ENCODE measurements at places on chromosomes 16 and 17.
A peak's percentile ranks its signal among the peaks of the same experiment; 100 is the strongest.

DNA sequence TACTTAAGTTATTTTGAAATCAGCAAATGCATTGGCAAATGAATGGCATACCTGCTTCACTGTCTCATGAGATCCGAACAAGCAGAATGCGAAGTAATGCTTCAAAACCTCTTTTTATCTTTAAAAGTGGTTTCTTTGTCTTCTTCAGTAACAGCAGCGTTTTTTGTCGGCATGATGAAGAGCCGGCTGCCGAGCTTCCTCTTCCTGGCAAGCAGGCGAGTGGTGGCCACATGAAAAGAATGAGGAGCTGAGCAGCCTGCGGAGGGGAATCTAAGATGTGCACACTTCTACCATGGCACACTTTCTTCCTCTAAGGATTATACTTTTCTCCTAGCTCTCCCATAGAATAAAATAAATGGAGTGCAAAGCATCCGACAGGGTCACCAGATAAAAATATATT is 42.4 kb upstream of the AKTIP start:
- DNase-seq: no peak

DNA sequence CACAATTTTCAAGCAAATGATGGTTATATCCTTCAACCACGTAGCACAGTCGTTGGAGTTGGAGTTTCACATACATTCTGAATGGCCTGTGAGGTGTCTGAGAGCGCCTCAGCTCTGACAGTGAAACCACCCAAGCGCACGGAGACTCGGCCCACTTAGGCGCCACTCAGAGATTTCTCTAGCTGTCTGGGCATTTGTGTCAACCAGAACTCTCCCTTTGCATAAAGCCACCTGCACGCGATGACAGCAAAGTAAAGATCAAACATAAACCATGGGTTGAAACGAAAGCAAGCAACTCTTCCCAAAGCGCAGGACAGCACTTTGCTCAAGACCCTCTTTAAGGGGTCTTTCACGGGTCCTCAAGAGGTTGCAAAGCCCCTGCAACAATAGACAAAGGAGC is 533 bp downstream of the SLC6A4 start:
- no peak for DNase-seq

DNA sequence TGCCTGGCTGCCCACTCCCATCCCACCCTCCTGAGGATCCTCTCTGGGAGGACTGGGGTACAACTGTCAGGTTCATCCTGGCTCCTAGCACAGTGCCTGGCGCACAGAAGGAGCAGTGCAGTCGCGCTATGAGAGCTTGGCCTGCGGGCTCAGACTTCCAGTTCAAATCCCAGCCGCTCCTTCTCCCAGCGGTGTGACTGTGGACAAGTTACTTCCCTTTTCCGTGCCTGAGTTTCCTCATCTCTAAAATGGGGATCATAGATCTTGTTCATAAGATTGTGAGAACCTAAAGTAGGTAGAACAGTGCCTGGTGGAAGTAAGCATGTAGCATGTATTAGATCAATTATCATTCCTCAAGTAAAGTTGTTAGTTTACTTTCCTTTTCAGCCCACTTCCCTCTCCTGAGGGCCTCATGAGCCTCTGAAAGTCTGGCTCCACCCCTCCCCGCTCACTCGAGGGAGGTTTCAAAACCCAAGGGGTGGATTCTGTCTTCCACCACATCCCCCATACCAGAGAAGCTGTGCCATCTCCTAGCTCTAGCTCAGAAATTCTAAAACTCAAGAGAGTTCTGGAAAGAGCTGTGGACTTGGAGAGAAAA is 19.9 kb upstream of the COL1A1 start:
- peak; percentile 48 for DNase-seq

DNA sequence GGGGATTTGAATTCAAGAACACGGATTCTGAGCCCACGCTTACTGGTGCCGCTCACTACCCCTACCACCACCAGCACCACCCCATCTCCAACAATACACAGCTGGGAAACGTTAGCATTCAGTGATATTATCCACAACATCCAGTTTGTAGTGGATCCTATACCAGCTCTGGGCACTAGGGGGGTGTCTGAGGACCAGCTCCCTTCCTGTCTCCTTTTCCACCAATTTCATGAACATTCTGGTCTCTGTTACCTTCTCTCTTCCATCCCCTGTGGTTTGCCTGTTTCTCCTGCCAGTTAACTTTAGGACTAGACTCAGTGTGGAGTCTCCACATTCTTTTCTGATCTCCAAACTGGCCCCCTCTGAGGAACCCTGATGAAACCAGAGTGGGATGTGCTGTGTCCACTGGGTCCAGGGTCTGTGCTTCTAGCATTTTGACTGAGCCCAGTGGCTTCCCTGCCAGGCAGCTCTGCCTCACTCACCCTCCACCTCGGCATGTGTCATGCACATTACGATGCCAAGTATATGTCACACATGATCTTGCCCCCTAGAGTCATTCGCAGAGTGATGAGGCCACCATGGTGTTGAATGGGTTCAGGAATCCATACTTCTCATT is 187.0 kb upstream of the CDH13 start:
- DNase-seq: no peak

GRCh38 chr16:76197900-76198299 is 79.3 kb upstream of the CNTNAP4 start:
- no peak for DNase-seq

DNA sequence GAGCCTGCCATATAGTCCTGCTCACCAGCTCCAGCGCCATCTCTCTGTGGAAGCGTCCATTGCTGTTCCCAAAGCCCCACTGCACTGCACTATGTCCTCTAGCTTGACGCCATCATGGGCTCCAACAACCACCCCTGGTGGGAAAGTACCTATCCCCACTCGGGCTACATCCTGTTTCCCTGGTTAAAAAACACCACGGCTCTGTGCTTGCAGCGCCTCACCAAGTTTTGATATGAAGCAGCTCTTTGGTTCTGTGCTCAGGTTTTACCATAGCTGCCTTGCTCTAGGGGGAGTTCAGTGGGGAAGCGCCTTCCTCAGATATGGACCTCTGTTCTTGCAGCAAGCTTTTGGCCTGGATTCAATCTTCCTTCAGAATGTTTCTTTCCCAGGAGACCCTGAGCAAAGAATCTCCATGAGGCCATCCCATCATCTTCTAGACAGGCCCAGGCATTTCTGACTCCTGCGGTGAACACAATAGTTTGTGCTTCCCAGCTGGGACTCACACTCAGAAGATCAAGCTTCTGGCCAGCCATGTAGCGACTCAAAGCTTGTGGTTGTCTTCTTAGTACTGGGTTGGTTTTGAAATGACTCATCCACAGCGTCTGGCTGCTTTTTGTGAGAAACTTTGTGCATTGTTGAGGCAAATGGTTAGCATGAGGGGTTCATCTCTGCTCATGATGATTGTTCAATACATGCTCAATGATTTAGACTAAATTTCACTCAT is 39.5 kb downstream of the DYNLRB2 start:
- DNase-seq: peak; percentile 60

GRCh38 chr17:48515925-48516900 is 14.6 kb downstream of the HOXB1 start:
- no peak for DNase-seq

GRCh38 chr16:49793244-49793643 is 62.7 kb downstream of the ZNF423 start:
- DNase-seq: no peak

- no peak for DNase-seq
These were observed 1.2 kb downstream of the SOX15 start for GRCh38 chr17:7588553-7589203.

DNA sequence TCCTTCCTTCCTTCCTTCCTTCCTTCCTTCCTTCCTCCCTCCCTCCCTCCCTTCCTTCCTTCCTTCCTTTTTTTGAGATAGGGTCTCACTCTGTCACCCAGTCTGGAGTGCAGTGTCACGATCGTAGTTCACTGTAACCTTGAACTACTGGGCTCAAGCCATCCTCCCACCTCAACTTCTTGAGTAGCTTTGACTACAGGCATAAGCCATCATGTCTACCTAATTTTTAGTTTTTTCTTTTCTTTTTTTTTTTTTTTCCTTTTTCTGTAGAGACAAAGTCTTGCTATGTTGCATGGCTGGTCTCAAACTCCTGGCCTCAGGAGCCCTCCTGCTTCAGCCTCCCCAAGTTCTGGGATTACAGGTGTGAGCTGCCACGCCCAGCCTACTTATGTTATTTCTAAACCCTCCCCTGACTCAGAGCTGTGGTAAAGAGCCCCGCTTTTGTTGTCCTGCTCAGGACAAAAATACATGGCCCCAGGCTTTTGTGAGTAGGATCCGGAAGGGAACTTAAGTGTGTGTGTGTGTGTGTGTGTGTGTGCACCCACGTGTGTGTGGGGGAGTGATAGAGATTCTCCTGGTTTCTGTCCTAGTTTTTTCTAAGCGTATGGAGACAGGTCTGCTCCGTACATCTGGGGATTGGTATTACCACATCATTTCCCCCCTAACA is 67.1 kb downstream of the PRKCB start:
- DNase-seq: no peak

GRCh38 chr17:4342535-4342934 is 23.9 kb downstream of the UBE2G1 start:
- DNase-seq: no peak

DNA sequence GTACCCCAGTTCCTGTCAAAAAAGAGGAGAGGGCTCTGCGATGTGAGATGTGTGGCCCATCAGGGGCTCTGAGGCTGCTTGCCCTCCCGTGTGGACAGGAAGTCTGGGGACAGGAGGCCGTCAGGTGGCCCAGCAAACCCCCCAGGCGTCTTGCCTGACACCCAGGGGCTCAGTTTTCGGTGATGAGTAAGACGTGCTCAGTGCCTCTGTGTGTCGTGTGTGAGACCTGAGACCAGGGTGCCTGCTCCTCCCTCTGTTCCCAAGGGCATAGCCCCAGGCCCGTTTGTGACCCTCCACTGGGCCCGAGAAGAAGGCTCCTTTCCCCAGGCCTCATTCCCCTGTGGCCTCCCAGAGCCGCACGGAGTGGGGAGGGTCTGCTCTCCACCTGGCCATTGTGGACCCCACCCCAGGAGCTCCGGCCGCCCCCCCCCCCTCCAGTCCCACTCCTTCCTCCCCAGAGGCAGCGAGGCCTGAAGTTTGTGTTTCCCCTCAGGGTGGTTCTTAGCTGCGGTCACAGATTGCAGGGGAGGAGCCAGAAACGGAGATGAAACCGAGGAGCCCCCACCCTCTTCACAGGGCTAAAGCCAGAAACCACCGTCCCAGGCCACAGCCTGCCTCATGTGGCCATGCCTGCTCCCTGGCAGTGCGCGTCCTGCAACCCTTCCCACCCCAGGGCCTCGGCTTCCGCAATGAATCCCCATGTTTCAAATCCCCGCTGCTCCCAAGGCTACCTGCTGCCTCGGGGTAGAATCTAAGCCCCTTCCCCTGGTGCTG is 4.9 kb upstream of the ACTG1 start:
- DNase-seq: no peak

DNA sequence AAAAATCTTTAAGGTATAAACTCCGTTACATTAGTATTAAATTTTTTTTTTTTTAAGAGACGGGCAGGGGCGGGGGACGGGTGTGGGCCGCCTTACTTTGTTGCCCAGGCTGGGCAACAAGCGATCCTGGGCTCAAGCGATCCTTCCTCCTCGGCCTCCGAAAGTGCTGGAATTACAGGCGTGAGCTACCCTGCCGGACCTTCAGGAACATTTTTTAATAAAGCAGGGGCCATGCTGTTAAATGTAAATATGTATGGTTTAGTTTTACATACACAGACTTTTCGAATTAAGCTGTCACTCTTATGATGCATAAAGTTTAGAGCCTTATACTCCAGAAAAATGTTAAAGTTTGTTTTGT is 2.4 kb downstream of the PPM1D start:
- peak; percentile 22 for DNase-seq
